ENCODE measurements at places on chromosomes 2 and 18.

GRCh38 chr2:62304429-62305417 lies 108.8 kb downstream of the B3GNT2 start:
- DNase-seq = peak; percentile 64

- no peak for DNase-seq
Observed at GRCh38 chr2:45074713-45075112, 65.5 kb upstream of the SIX2 start.

- DNase-seq = no peak
Observed at GRCh38 chr2:112829961-112830681, 6.5 kb downstream of the IL1B start.

DNA sequence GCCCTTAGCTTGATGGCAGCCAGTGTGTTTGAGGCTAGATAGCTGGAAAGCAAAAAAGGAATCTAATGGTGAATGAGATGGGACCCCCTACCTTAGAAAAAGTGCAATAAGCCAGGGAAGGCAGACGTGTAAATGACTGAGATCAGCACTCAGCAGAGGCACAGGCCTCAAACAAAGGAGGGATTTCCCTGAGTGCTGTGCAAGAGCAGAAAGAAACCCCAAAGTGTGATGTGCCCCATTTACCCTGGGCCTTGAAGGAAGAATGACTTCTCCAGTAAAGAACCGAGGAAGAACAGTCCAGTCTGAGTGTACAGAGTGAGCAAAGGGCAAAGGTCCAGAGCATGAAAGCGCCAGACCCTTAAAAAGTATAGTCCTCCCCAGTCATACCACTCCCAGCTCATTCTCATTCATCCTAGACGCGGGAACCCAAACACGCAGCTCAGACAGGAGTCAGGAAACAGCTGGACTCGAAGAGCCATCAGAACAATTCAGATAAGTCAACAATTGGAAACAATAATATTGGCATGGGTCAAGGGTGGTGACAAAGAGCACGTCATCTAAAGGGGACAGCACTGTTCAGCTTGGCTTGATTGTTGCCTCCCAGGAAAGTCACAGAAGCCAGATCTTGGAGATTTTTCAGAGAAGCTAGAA lies 121.7 kb downstream of the INO80D start:
- DNase-seq = no peak

GRCh38 chr2:214807653-214808052 lies 1.8 kb downstream of the BARD1 start:
- no peak for DNase-seq

GRCh38 chr18:42174909-42175308 lies 219.9 kb downstream of the PIK3C3 start:
- DNase-seq = peak; percentile 53

DNA sequence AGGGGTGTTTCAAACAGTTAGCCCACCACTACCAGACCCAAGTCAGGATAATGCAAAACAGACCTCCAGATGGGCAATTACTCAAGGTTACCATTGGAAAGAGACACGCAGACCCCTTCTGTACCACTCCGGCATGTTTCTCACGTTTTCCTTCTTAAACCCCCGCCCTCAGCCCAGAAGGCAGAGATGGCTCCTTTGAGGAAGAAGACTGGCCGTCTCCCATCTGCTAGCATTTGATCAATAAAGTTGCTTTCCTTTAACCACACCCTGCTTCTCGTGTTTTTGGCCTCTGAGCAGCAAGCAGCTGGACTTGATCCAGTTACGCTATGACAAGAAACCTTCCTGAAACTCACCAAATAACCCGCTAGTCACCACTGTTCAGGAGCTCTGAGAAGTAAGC lies 1012.4 kb upstream of the GYPC start:
- DNase-seq = no peak

GRCh38 chr2:231297108-231297908 lies 98.2 kb upstream of the B3GNT7 start:
- peak; percentile 92 for DNase-seq

DNA sequence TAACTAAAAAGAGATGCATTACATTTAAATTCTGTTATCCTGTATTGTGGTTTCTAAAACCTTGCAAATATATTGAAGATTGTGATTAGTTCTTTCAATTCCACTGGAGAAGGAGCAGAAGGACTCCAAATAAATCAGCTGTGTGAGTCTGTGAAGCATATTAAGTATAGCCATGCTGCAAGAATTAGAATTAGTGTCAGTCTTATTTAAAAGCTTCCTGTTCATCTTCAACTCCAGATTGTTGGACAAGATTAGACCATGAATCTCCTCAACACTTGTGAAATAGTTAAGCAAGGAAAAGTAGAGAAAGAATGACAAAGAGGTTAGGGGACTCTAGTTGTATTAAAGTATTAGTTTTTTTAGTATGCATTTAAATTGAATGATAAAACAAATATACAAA lies 92.5 kb upstream of the LRP1B start:
- DNase-seq = no peak

- DNase-seq = no peak
Observed at GRCh38 chr2:43088143-43089073, 138.0 kb downstream of the ZFP36L2 start.

DNA sequence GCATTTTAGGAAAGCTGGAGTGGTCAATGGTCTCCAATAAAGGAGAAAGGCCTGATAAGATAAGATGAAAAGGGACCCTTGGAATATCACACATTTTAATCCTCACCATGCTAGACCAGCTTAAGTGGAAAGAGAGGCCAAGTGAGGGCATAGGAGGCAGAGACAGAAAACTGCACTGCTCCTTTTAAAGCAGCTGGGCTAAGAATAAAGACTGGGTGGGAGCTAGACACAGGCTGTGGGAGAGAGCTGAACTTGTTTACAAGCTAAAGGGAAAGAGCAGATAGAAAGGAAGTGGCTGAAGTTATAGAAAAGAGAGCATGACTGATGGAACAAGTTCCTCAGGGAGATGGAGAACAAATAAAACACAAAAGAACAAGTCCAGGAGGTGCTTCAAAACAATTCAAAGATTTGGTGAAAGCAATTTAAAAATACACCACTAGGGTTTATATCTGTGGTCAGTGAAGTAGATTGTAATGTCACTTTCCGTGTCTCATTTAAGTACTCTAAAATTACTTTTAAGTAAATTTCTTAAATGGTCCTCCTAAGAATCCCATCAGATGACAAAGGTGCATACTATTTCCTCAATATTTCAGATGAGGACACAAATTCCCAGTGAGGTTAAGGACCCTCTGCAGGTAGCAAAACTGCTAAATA lies 7.5 kb downstream of the COL5A2 start:
- no peak for DNase-seq

DNA sequence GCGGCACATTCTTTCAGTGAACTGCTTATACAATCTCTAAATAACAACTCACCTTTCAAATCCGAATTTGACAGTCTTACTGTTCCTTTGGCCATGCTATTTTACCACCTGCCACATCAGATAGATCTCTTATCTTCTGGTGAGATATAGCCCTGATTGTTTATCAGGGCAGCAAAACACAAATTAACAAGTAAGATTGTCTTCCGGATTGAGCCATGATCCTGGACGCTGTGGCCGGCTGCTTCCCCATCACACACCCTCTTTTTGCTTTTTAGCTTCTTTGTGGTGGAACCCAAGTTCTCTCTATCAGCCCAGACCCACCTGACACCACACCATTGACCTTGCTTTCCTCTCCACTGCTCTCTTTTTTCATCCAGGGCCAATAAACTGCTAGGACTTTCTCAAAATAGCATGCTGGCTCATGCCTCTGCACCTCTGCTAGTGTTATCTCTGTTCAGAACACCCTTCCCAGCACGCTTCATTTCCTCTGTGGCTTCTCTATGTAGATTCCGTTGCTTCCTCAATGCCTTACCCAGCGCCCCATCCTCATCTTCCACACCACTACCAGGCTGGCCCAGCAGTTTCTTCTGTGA lies 111.8 kb upstream of the CNTNAP5 start:
- DNase-seq = no peak

DNA sequence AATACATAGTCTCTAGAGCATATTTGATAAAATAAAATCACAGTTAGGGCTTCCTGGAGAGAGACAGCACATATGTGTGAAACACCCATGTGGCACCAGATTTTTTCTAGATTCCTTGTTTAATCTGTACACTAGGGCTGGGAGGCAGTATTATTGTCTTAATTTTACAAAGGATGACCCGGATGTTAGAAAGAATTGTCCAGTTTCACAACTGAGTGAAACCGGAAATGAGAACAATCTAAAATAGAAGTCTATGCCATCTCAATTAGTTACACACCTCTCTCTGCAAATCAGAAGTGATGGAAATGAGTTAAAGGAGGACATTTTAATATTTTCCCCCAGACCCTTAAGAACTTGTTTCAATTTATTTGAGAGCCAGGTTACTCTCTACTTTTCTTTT lies 463.7 kb upstream of the DSEL start:
- DNase-seq = no peak

DNA sequence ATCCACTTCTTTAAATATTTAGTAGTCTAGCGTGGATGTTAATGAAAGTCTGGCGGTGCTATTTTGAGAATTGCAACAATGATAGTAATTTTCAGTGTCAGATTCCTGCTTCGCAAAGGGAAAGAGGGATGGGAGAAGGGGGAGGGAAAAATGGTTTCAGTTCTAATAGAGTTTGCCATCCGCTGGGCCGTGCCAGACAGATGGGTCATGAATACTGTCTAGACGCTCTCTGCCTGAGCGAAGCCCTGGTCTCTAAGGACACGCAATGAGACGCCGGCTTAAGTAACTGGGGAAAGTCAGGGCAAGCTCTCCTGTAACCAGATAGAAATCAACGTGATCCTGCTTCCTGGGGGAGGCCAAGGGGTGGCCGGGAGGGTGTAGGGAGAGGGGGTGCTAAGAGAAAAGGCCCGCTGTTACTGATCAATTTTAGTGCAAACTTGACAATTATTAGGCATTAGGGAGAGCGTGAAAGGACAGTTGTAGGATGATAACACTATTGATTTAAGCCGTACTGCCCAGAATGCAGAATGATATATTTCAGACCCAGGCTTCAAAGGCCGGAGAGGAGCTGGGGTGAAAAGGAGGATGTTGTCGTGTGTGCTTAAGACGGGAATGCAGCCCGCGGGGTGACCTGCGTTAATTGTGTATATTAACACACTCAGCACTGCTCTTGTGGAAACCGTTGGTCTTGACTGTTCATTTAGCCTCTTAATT lies 229.2 kb downstream of the LDLRAD4 start:
- peak; percentile 51 for DNase-seq

DNA sequence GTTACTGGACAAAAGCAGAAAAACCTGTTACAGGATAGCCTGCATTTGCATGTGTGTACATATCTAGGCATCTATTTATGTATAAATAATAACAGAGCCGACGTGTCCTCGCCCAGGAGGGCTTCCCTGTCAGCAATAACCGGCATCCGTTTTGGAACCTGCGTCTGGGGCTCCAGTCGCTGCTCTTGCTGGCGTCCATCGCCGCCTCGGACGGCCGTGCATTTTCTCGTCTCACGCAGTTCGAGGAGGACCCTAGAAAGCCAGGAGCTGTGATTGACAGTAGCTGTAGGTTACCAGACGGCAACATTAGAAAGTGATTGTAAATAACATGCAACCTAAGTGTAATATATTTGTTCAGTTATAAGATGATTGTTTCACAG lies 132.6 kb downstream of the NFATC1 start:
- DNase-seq = no peak

- DNase-seq = no peak
Observed at GRCh38 chr2:237879991-237880560, 20.7 kb downstream of the RAMP1 start.

- DNase-seq = peak; percentile 65
Observed at GRCh38 chr2:3959372-3959771, 256.0 kb downstream of the DCDC2C start.

DNA sequence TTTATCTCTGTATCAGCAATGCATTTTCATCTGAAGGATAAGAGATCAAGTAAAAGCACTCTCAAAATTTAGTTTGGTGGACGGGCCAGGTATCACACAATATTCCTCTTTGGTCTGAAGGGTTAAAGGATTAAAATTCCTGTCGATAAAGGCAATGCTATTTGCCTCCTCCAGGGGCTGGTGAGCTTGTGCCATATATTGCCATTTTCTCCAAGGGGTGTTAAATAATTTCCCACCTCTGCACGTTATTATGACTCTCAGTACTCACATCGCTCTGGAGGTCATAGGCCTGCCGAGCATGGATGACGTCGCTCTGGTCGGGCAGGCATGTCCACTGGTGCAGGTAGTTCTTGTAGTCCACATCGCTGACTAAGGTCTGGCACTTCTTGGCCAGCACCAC lies 94.2 kb downstream of the NEB start:
- DNase-seq = no peak

GRCh38 chr2:38093527-38094165 lies 17.7 kb upstream of the CYP1B1 start:
- no peak for DNase-seq

GRCh38 chr2:99317161-99317872 lies 16.3 kb upstream of the LYG1 start:
- no peak for DNase-seq

- no peak for DNase-seq
Observed at GRCh38 chr2:119495948-119496347, 28.3 kb downstream of the SCTR start.

GRCh38 chr18:48290162-48290926 lies 118.8 kb downstream of the ZBTB7C start:
- DNase-seq = no peak

- no peak for DNase-seq
Observed at GRCh38 chr2:230715201-230715600, 2.6 kb downstream of the CAB39 start.

GRCh38 chr2:892892-893291 lies 57.8 kb upstream of the SNTG2 start:
- DNase-seq = no peak

DNA sequence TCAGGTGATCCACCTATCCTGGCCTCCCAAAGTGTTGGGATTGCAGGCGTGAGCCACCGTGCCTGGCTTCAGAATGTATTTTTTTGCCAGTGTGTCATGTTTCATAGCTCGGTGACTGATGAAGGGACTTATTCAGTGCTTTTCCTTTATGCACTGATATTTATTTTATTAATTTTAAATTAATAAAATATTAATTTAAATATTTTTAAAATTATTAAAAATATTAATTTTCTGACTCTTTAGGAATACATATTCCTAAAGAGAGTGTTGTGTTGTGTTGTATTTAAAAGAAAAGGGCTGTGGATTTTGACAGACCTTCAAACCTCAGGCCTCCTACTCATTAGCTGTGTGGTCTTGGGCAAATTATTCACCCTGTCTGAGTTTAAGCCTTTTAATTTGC lies 22.3 kb downstream of the RAB27B start:
- DNase-seq = no peak

DNA sequence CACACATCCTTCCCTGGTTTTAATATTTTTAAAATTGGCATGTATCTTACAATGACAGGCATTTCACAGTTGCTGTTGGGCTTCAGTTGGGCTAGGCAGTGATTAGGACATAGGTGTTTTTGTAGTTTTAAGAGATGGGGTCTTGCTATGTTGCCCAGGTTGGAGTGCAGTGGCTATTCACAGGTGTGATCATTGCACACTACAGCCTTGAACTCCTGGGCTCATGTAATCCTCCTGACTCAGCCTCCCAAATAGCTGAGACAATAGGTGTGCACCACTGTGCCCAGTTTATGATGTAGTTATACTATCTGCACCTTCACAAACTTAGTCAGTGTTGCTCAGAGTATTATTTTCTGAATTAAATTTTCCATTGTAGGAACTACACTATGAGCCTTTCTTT lies 43.3 kb downstream of the PCARE start:
- no peak for DNase-seq

- no peak for DNase-seq
Observed at GRCh38 chr2:142819411-142819810, 58.1 kb upstream of the KYNU start.

- no peak for DNase-seq
Observed at GRCh38 chr2:15195813-15196212, 365.3 kb downstream of the NBAS start.
